Thyroid gland (tissue), 4 donors: ENCODE measurements at places on chromosomes 13 and 19. TPM values are rescaled to one million over a fixed set of nuclear protein-coding genes. Genes with fewer than 3 reads are reported as not detected.

The WDR87 gene
- total RNA-seq: not detected

The RPS19 gene
- 799 TPM for total RNA-seq

The RPL18A gene
- 1,678 TPM for total RNA-seq

The MISP gene
- total RNA-seq: not detected

The ZNF749 gene
- total RNA-seq: 9.9 TPM

The RNF225 gene
- 0.33 TPM for total RNA-seq

The LRG1 gene
- 2.0 TPM for total RNA-seq

The CGB1 gene
- total RNA-seq: not detected

The PNMA8B gene
- 1.5 TPM for total RNA-seq

The ZNF615 gene
- total RNA-seq: 19.9 TPM

The C19orf38 gene
- total RNA-seq: 1.5 TPM

DNA sequence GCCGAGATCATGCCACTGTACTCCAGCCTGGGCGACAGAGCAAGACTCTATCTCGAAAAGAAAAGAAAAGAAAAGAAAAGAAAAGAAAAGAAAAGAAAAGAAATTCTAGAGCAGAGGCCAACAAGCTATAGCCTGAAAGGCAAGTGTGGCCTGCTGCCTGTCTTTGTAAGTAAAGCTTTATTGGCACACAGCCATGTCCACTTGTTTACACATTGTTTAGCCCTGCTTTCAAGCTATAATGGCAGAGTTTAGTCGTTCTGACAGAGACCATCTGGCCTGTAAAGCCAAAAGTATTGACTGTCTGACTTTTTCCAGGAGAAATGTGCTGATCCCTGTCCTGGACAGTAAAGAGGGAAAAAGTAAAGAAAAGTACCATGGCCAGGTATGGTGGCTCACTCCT, 18.3 kb downstream of the NWD1 start:
- DNase-seq: no peak

- no peak for DNase-seq
Observed at GRCh38 chr19:33456076-33456844, 65.3 kb downstream of the PEPD start.

DNA sequence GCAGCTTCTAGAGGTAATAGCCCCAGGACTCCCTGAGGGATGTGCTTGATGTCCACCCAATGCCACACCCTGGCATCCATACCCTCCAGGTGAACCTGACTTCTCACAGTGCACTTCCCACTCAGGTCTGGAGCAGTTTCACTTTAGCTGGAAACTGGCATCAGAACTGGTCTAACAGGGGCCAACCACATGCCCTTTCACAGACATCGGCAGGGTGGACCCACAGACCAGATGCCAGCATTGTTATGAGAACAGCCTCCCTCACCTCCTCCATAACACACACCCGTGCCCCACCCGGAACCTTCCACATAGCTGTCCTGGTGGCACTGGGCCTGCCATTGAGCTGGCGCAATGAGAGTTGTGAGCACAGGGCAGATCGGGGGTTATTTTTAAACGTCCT, 77.4 kb upstream of the GPR12 start:
- no peak for DNase-seq

- DNase-seq: no peak
Observed at GRCh38 chr19:16367261-16367683, 42.6 kb downstream of the KLF2 start.

DNA sequence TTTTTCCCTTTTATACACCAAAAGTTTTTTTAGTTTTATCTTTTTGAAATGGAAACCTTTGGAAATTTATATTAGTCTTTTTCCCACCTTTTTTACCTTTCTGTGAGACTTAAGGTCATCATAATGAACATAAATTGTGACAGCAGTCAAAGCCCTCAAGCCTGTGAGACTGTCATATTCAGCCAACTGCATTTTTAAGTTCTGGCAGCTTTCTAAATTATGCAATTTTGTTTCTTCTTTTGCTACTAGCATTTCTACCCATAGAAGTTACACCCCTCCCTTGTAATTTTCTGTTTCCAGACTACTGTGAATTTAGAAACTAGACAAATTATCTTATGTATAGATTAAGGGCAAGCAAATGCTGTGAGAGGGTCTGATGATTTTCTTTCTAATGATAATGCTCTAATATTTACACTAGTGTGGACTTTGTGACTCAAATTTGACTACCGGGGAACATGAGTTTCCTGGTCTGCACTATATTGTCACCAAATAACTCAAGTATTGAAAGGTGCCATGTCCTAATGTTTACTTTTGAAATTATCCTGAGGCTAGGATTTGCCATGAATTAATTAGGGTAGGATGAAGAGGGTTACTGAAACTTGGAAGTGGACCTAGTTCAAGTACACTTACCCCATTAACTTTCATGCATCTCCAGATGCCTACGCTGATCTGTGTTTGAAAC, 43.7 kb downstream of the FRY start:
- no peak for DNase-seq

DNA sequence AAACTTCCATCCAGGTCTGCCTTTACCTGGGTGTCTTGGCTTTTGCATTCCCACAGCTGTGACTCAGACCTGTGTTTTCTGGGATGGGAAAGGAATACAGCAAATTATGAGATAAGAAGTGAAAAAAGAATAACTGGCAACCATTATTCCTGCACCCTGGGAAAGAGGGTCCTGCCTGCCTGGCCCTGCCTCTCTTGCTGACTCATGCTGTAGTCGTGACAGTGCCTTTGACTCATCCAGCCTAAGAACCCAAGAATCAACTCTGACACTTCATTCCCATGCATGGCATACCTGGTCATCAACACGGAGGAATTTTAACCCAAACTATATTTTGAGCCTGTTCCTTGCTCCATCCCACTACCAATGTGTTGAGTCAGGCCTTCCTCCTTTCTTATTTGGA, 185.4 kb upstream of the SERP2 start:
- no peak for DNase-seq

DNA sequence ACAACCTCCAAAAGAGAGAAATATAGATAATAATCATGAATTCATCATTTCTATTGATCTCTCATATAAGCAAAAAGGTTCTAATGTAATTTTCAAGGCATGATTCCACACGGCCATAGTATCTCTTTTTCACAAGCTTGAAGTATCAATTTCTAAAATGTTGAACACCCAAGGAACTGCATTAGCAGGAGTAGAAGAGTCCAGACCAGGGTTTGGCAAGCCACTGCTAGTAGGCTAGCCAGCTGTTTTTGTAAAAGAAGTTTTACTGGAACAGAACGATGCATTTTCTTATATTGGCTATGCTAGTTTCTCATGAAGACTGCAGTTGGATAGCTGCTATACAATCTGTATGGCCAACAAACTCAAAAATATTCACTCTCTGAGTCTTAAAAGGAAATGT, 481.5 kb upstream of the MIR17HG start:
- DNase-seq: no peak

- no peak for DNase-seq
Observed at GRCh38 chr13:80214521-80214991, 126.4 kb downstream of the SPRY2 start.

DNA sequence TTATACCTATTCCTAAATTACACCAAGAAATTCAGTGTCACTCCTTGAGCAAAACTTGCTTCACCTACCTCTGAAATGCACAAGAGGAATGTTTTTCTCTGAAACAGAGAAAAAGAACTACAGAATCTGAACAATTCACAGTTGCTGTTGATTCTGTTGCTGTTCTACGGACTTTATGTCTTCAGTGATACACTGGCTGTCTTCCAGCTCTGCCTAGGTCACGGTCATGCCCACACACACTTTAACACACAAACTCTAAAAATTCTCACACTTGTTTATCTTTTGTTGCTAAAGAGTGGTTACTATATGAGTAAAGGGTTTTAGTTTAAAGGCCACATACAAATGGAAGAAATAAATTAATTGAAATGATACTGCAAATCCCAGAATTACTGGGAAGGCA, 124.4 kb upstream of the SPRY2 start:
- DNase-seq: peak; percentile 63

GRCh38 chr13:35886332-35887114, 244.7 kb downstream of the DCLK1 start:
- no peak for DNase-seq

DNA sequence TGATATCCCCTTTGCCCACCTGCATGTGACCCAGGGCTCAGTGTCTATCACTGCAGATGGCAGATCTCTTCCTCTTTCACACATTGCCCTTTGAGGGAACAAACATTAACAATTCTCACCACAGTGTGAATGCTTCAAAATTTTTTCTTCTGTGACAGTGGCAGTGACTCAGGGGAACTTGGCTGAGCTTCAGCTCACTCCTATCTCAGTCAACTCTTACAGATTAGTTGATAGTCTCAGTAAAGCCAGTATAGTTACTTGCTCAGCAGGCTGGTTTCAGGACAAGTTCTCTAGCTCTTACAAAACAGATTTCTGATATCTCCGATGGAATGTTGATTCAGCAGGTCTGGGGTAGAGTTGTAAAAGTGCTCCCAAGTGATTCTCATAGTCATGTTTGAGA, 166.9 kb downstream of the DLEU7 start:
- peak; percentile 22 for DNase-seq

- DNase-seq: no peak
Observed at GRCh38 chr19:53876651-53877224, 5.3 kb upstream of the PRKCG start.

- no peak for DNase-seq
Observed at GRCh38 chr13:46206143-46206542, 5.6 kb upstream of the LRRC63 start.

DNA sequence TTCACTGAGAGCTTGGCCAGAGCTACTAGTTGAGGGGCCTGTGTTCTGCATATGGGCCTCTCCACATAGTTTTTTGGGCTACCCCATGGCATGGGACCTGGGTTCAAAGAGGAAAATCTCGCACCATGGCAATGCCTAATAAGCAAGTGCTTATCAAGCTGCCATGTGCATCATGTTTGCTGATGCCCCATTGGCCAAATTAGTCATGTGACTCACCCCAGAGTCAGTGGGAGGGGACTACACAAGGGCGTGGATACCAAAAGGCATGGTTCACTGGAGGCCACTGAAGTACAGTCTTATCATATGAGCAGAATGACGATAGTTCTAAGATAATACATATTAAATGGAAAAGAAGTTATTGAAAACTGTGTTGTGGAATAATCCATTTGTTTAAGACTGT, 214.8 kb downstream of the LMO7 start:
- DNase-seq: no peak

GRCh38 chr19:12113121-12113520, 27.0 kb downstream of the ZNF20 start:
- no peak for DNase-seq

DNA sequence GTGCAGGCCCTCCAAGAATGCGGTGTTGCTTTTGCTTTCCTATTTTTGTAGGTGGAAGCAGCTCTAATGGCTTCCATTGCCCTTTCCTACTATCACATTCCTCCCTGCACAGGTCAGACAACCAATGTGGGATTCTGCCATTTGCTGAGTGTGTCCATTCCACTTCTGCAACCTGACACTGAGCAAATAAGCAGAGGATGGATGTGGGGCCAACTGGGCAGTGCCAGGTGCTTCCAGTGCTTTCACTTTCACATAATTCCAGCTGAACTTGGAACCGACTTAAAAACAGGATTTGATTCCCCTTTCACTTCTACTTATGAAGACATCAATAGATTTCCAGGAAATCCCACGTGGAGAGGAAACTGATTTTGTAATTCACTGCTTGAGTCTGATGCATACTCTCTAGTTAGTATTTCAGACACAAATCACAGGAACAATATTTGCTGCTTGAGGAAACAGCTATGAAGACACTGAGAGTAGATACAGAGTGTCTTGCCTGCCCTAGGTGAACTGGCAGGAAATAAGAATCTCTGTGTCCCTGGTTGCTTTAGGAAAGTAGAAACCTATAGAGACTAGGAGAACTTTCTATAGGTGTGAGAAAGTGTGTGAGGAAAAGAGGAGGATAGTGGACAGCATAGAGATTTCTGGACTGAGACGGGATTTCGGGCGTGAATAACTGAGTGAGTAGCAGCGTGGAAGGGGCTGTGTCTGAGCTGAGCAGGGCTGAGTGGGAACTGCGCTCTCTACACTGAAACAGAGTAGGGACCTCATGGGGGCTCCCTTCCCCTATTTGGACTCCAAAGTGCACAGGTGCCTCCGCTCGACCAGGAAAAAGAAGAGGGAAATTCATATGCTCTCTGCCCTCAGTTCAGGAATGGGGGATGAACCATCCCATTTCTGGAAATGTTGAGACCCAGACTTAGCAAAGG, 22.5 kb downstream of the LGALS16 start:
- peak; percentile 59 for DNase-seq

DNA sequence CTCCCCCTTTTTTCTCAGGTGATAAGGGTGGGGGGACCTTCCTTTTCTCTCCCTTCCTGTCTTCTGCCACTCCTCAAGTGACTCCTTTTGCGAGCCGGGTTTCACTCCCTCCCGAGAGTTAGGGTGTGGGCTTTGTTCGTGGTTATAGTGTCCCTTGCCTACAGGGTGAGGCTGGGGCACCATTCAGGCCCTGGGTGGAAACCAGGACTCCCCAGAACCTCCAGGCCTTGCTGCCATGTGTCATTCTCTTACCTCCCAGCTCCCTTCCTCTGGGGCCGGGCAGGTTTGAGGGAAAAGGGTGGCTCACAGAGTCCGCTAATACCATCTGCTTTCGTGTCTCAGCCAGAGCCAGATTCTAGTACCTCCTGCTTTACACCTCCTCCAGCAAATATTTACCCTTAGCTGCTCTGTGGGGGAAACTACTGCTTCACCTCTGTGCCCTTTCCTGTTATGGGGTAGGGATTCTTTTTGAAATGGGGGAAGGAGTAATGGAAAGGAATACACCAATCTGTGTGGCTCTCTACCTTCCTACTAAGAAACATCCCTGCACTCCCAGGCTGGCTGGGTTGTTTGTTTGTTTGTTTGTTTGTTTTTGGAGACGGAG, 2.8 kb downstream of the ACTN4 start:
- no peak for DNase-seq

- DNase-seq: no peak
Observed at GRCh38 chr19:17322854-17323253, 11.8 kb downstream of the ANO8 start.

GRCh38 chr13:92512852-92513251, 713.8 kb upstream of the GPC6 start:
- DNase-seq: no peak
